ENCODE measurements at places on chromosomes 1 and 21.

DNA sequence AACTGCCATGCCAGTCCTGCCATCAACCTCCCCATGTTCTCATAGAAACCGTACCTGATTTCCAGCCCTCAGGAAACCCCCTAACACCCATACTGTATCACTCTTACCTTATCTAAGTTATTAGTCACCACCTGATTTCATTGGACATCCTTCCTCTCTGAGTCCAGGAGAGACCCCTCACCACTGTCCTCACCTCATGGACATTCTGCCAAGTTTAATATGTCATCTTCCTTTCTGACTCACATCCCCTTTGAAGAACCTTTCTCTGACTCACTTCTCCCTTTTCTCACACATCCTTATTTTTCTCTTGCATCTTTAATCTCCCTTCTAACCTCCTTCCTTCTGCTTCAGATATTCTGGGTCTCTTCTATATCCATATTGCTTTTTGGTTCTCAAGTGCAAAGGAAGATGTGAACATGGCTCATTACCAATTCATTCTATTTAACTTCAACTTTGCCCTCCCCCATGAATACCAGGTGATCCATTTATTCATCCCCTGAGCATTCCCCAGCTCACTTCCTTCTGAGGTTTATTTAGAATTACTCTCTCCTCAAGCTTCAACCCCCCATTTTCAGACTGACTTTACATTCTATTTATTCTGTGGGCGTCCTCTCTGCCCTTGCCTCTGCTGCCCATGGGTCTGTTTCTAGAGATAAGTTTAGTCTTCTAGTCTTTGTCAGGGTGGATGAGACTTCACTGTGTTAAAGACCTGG lies 206.8 kb upstream of the ESRRG start:
- DNase-seq: no peak

- peak; percentile 39 for DNase-seq
Measured at GRCh38 chr1:241269116-241269515, 87.9 kb downstream of the RGS7 start.

DNA sequence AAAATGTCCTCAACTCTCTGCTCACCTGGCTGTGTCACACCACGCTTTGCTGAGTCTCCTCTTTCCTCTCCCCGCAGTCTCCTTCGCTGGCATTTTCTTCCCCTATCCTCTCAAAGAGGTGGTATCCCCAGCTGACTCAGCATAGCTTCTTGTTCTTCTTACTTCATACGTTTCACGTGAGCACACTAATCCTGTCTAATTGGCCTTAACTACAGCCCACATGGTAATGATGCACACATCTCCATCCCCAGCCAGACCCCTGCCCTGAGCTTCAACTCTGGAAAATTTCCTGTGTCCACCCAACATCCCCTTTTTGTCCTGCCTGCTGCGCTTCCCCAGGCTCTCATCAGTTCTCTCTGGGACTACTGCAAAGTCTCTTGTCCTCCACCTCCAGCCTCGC lies 169.8 kb downstream of the TTLL7 start:
- DNase-seq: no peak

DNA sequence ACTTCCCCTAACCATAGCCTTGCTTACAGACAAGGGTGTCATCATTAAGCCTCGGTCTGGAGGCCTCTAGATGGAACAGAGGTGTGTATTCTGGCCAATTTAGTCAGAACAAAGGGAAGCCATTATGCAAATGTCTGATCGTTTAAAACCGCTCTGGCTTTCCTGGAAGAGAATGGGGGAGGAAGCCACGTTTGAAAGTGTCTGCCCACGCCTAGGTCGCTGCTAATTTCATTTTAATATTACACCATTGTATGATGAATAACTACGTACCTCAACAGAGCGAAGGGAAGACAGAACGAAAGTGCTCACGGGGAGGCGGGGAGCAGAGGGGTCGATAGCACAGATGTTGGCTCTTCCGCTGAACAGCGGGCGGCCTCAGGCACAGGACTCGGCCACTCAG lies 41.1 kb upstream of the CSF3R start:
- no peak for DNase-seq

DNA sequence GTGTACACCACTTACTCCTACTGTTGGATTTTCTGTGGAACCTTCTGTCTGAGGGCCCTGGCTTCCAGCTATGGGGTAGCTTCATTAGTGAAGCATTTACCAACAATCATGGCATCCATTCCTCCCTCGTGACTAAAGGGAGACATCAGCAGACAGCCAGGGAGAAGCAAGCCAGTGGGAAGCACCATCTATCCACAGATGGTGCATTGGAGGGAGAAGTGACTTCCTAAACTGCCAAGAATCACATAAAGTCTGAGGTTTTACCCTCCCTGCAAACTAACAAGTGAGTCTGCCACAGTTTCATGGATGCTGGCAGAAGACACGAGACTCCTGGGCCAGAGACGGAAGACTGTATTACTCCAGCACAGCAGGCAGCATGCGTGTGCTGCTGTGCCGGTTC lies 31.4 kb downstream of the UMODL1 start:
- no peak for DNase-seq

- DNase-seq: peak; percentile 69
Measured at GRCh38 chr1:7454052-7454815, 316.9 kb upstream of the VAMP3 start.

DNA sequence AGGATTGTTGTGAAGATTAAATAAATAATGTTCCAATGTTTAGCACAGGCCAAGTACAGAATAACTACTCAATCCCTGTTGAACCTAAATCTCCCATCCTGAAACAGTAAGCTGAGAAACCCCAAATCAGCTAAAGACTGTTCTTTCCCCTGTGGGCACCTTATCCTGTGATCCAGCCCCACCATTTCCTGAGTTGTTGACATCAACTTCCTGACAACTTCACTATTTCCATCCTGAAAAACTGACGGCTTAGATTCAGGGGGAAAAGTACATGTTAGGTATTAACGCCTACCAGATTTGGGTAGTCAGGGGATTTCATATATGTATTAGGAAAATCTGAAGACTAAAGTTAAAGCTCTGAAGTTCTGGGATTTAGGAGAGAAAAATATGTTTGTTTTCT lies 51.7 kb upstream of the PALMD start:
- DNase-seq: no peak

GRCh38 chr21:45241357-45241756 lies 46.3 kb downstream of the POFUT2 start:
- no peak for DNase-seq

DNA sequence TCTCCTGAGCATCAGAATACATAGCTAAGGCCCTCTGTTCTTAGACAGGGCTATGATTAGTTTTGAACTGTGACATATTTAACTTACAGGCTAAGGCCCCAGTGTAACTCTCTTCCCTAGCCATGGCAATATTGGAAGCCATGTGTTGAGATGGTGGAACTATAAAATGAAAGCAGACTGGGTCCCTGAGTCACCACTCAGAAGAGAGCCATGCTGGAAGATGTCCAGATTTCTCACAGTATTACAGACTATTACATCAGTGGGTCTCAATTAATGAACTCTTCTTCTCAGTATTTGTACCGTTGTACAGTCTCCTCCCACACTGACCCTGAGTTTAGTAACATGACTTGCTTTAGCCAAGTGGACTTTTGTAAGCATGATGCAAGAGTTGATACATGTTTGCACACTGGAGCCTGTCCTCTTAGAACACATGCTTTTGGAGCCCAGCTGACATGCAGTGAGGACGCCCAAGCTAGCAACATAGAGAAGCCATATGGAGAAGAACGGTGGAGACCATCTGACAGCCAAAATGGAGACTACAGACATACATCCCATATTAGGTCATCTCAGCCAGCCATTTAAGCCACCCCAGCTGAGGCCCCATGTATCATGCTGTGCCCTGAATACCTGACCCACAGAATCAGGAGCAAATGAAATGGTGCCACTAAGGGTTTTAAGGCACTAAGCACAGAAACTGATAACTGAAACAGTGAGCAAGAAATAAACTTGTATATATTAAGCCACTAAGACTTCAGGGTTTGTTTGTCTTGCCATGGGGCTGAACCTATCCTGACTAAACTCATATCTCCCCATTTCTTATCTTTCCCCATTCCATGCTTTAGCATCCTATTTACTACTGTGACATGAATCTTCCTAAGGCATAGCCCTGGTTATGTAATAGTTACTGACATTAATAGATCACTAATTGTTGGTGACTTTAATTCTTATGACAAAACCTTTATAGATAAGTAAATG lies 24.4 kb downstream of the TBX15 start:
- peak; percentile 9 for DNase-seq

Measured in HT-29 (cell line).